Urothelium cell line (cell line): ENCODE measurements at places on chromosomes 7 and 10.
A peak's percentile ranks its signal among the peaks of the same experiment; 100 is the strongest.

GRCh38 chr10:121322046-121322445 is 276.2 kb downstream of the FGFR2 start:
- no peak for DNase-seq

DNA sequence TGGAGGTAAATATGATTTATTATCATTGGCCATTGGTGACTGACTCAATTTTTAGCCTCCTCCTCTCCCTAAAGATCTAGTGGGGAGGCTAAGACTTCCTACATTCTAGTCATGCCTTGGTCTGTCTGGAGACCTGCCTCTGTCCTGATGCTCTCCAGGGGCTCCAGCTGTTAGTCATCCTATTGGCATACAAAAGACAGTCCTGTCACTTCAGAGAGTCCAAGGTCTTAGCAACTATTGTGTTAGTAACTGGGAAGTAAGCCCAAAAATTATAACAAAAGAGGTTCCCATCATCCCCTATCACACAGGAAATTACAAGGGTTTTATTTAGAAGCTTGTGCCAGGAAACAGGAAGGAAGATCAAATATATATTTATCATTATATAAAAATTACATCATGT is 400.6 kb upstream of the VSTM2A start:
- no peak for DNase-seq

DNA sequence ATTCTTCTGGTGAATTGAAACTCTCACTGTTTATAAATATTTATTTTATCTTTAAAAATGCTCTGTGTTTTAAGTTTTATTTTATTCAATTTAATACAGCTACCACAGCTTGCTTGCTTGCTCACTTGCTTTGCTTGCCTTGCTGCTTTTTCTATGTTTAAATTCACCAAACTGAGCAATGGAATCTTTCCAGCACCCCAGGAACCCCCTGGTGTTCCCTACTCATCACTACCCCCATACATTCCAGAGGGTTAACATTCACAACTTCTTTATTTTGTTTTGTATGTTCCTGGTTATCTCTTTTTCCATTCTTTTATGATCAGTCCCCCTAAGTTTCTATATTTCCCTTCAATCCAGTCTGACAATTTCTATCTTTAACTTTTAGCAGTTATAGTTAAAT is 166.5 kb upstream of the COL1A2 start:
- no peak for DNase-seq

- DNase-seq, result no peak
These were observed 135.2 kb downstream of the ADCY1 start for GRCh38 chr7:45709168-45710042.

DNA sequence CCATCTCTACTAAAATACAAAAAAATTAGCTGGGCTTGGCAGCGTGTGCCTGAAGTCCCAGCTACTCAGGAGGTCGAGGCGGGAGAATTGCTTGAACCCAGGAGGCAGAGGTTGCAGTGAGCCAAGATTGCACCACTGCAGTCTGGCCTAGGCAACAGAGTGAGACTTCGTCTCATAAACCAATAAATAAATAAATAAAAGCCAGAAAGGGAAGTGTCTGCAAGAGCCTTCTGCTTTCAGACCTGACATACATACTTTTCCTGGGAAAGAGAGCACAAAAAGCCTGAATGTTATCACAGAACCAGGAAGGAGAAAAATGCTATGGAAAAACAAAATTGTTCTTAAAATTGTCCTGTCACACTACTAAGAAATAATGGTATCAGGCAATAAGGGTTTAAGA is 4.1 kb upstream of the KIF5B start:
- DNase-seq, result no peak

DNA sequence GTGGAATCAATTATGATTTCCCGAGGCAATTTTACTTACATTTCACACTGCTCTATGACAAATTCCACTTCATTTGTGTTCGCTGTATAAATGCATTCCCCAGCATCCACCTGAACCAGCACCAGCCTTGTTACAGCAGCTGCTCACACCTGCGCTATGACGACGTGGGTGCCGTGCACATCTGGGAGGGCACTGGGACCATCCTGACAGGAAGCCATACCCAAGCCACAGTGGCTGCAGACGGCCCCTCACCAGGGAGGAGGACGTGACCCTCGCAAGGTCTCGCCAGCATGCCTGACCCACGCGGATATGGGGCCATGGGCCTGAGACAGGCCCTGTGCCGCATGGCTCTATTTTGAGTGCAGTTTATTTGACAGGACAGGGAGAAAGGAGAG is 201.3 kb downstream of the MAD1L1 start:
- no peak for DNase-seq

DNA sequence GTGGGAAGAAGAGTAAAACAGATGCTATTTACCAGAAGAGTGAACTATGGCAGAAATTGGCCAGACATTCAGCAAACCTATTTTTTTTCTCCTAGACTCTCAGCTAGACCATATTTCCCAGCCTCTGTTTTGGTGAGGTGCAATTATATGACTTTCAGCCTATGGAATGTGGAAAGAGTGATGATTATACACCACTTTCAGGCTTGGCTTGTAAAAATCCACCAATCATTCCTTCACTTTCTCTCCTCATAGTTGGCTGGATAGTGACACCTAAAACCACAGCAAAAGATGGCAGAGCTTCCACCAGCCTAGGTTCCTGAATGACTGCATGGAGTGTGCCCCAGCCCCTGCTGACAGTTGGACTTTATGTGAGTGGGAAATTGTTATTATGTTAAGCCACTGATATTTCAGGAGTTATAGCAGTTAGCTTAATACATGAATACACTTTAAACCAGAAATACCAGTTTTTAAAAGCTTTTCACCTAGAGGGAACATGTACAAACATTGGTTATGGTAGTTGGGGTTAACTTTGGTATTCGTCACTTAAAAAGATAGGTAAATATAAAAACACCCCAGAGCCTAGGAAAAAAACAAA is 19.1 kb upstream of the TNKS2 start:
- no peak for DNase-seq

DNA sequence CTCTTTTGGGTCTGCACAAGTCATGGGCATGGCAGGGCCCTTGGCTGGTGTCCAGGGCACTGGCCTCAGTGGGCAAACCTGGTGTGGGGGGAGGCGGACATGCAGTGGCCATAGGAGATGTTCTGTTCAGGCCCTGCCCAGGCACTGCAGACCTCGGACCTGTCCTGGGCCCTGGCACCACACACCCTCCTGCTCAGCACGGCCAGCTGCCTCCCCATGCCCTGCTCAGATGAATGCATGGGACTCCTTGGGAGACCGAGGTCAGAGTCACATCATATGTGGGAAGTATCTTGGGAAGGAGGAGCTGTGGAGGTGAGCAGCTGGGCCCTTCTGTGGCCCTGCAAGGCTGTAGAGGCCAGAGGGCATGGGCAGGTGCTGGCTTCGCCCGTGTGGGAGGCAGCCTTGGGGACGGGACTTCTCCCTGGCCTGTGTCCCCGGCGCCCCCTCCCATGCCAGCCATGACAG is 130.8 kb downstream of the VIPR2 start:
- DNase-seq, result no peak

DNA sequence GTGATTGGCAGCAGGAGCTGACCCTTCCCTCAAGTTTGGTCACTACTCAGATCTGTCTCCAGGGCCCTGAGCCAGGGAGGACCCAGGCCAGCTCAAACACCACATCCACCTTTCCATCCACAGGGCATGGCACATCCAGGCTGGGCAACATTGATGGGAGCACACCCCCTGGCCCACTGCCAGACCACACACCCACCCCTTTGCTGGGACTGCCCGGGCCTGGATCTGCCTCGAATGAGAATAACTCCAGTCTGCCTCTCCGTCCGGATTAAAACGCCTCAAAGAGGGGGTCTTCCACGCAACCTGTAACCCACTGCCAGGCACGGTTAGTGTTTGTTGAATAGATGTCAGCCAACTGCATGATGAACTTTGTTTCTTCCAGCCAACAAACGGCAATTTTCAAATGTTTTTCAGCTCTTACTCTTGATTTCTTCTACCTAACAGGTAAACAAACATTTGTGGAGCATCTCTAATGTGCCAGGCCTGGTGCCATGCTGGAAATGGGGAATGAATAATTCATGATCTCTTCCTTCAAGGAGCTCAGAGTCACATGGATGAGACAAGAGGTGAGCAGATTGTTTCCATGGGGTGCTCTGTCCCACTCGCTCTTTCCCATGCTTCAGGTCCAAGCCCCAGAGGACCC is 41.0 kb upstream of the CHST15 start:
- DNase-seq, result no peak

GRCh38 chr10:28715757-28716156 is 38.4 kb downstream of the BAMBI start:
- DNase-seq, result no peak

- DNase-seq, result peak; percentile 72
These were observed 445.1 kb upstream of the ZMIZ1 start for GRCh38 chr10:78623578-78624215.

GRCh38 chr7:137655804-137656203 is 191.0 kb downstream of the DGKI start:
- DNase-seq, result no peak

DNA sequence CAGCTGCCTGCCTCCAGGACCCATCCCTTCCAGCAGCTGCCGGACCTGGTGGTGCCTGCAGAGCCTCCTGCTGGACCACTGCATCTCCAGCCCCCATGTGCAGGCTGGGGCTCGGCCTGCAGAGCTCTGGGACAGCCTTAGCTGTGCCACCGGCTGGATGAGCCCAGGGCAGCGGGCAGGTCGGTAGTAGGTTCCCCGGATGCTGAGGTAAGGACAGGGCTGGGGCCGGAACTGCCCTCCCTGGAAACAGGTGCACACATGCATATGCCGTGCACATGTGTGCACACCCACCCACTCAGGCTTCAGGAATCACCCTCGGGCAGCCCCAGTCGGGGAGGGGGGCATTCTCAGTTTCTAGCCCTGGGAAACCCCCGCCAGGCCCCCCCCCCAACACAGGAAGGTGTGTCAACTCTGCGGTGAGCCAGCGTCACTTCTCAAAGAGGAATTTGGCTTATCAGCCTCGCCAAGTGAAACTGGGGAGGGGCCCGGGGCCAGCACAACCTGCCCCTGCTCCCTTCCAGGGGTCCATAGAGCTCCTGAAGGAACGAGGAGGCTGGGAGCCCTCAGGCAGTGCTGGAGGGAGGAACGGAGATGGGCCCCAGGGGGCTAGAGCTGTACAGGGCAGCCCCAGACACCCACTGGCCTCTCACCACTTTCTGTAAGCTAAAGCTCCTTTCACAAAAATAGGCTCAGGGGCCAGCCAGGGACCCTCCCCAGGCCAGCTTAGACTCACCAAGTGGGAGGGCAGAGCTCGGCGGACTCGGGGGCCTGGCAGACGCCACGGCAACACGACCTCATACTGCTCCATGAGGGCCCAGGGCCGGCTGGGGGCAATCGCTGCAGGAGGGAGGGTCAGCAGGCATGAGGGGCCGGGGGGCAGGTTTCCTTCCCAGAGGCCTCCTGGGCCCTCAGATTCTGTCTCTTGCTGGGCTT is 1.7 kb downstream of the ADAM8 start:
- no peak for DNase-seq

DNA sequence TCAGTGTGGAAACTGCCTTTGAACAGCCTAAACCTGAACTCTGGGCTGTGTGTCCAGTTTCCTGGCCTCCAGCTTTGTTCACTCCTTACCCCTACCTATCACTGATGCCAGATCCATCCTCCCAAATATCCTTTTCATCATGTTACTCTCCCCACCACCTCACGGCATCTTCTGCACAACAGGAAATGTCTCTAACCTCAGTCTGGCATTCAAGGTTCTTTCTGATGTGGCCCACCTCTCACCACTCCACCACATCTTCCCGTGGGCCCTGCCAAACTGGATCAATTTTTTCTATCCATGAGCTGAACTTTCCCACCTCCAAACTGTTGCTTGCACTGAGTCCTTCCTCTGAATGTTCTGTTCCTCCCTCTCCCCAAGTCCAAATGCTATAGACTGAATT is 35.8 kb upstream of the MAP3K8 start:
- no peak for DNase-seq
